Muscle of arm (tissue), 14 donors: ENCODE measurements at places on chromosomes 2 and 18.

GRCh38 chr2:64738026-64738425, 84.3 kb upstream of the SERTAD2 start:
- DNase-seq = no peak

- DNase-seq = no peak
These were observed 81.9 kb downstream of the SLC66A3 start for GRCh38 chr2:11237122-11237521.

DNA sequence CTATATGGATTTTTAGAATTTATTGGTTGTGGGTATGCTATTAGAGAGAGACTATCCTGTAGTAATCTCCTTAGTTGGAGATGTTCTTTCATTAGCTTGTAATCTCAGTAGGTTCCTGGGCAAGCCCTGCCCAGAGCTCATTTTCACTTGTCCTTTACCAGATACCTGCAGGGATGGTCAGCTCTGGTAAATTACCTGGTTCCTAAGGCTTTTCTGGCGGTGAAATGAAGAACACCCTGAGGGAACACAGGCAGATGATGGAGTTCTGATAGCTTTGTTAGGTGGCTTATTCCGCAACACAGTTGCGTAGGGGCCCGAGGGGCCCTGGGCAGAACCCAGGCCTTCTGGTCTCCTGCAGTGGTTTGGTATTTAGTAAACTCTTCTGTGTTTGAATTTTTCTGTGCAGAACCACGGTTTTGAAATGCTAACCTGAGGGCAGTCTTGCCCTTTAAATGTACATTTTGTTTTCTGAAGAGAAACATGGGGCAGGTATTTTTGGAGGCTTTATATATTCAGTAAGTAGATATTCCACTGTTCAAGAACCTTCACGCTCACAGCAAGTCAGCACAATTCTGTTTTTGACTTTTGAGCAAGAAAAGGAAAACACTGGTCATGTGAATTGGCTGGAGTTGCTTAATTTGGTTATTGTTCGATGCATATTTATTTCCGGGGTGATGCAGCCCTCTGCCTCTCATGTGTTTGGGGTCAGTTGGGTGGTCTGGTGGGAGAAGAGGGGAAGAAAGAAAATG, 22.4 kb downstream of the ZNF532 start:
- DNase-seq = no peak

- no peak for DNase-seq
These were observed 130.7 kb upstream of the GPC1 start for GRCh38 chr2:240304746-240305161.

DNA sequence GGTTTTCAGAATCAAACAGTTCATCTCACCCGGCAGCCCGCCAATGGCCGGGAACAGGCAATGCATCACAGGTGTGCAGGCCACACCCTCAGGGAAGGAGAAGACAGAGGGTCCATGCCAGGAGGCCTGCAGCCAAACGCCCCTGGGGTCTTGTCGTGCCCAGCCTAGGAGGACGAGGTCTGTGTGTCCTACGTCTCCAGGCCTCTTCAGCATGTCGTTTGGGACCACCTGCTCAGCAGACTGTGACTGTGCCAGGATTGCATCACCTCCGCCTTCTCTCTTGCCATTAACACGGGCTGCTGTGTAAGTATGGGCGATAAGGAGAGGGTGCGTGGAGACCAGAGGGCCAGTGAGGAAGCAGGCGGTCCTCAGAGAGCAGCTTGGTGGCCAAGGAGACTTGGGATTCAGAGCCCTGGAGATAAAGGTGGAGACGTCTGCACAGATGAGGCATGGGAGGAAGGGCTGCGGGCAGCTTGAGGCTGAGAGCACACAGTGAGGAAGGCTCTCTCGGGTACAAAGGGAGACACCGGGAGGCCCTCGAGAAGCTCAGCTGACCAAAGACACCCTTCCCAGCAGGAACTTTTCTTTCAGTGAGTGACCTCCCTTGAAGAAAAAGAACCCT, 37.4 kb upstream of the KLHL29 start:
- DNase-seq = no peak

DNA sequence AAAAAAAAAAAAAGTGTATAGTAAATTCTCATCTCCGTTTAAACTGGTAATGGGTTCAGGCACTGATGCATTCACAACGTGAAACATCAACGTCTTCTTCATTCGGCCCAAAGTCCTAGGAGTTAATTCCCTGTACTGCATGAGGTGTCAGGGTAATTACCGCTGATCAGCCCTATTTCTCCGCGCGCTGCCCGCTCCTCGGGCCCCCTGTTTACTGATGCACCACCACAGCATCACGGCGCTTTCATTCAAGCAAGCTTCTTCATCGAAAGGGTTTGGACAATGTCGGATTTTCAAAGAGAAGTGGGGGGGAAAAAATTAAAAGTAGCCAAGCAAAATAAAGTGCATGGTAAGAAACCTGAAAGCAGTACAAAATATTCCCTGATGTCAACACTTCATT, 352.0 kb upstream of the POU3F3 start:
- DNase-seq = no peak

DNA sequence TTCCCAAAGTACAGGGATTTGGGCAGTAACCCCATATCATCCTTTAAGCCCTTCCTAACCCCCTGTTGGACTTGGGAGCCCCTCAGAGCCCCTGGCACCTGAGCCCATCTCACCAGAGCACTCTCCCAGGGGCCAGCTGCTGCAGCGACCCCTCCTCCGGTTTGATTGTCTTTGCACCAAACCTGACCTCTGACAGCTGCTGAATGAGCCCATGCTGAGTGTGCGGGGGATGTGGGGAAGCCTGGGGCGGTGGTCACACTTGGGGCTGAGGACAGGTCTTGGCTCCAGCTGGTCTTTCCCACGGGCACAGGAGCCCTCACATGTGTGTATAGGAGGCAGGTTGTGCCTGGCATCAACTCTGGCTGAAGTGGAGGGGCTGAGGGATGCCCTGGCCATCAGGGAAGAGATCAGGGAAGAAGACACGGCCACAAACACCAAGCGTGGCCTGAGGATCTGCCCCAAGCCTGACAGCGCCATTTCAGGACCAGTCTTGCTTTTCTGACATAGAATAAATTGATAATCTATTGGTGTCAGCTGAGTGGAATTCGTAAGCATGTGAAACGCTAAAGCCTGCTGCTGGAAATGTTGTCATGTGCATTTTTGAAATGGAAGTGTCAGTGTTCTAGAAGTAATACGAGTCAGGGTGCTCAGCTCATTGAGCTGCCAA, 102.4 kb downstream of the ACKR3 start:
- DNase-seq = no peak

GRCh38 chr2:173851141-173851641, 114.0 kb downstream of the SP3 start:
- peak; percentile 75 for DNase-seq

DNA sequence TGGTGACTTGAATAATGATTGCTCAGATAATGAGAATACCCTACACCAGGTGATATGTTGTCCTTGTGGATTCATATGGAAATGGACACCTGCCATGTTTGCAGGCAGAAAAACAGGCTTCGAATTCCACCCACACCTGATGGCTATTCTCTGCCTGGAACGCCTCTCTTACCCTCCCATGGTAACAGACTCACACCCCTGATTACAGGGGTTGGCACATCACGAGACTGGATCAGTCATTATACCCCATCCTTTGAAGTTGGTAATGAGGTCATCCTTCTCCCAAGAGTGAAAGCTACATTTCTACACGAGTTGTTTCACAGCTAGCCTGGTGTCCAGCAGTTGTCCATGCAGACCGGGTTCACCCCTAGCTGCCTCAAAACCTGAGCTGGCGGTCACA, 71.4 kb upstream of the MBOAT2 start:
- DNase-seq = no peak

DNA sequence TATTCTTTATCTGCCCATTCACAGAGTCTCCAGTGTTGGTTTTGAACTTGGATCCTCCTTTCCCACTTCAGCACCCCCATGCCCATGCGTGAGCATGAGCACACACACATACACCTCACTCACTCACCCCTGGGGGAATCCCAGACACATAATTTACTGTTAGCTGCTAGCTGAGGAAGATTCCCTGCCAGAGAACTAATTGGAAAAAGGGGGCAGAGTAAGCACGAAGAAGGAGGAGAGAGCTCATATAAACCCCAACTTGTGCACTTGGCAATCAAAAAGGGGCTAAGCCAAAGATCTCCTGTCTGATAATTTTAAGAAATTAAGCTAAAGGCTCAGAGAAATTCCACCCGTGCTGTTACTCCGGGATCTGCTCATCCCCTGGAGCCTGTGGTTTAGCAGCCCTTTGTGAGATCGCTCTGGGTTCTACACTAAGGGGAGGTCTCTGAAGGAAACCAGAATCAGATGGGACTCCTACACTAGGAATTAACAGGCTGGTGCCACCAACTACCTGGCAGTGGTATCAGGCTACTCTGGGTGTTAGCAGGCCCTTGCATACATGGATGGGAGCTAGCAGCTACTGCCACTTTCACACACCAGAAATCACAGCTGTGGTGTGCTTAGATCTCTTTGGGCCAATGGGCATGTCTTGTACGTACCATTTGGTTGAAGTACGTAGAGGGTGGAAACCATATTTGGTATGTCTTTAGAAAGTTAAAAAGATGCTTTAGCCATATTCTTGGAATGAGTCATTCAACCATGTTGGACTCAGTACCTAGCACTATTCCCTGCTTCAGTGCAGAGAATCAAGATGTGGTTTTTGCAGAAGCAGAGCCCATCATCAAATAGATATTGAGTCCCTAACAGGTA, 95.6 kb upstream of the SLC14A2 start:
- DNase-seq = no peak

- DNase-seq = peak; percentile 10
These were observed 35.5 kb downstream of the ICOS start for GRCh38 chr2:203972066-203972465.
